ENCODE measurements at places on chromosomes 11 and 22.
A peak's percentile ranks its signal among the peaks of the same experiment; 100 is the strongest.

DNA sequence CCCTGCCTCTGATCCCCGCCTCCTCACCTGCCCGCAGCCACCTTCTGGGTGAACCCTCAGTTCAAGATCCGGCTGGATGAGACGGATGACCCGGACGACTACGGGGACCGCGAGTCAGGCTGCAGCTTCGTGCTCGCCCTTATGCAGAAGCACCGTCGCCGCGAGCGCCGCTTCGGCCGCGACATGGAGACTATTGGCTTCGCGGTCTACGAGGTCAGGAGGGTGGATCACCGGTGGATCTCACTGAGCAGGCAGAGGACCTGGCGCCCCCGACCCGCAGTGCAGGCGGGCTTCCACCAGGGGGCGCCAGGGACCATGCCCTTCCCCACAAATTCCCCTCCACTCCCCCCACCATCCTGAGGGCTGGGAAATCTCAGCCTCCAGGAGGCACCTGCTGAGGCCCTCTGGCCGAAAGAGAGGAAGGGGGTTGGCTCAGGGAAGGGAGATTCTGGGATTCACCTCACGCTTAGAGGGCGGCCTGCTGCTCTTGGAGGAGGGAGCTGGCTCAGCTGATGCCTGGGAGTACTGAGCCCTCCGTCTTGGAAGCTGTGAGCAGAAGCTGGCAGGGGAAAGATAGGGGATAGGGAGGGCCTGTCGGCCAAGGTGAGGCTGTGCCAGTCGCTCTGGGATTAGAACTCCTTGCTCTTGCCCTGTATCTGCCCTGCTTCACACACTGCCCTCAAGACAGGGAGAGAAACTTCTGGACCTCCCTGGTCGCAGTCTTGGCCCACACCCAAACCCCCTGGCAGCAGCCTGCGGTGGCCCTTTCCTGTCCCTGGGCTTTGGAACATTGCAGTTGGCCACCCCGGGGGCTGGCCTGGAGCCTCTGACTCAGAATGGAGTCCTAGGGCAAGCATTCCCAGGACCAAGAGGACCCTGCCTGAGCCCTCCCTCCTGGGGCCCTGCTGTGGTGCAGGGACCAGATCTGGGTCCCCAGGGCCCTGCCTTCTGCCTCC is 23.2 kb downstream of the CAPN1 start:
- no peak for DNase-seq

GRCh38 chr11:15800111-15800800 is 556.1 kb downstream of the SOX6 start:
- DNase-seq, result peak; percentile 78

- no peak for DNase-seq
Measured at GRCh38 chr11:46332568-46333393, 14.5 kb upstream of the DGKZ start.

- DNase-seq, result no peak
Measured at GRCh38 chr11:91817996-91818395, 406.6 kb upstream of the FAT3 start.

- no peak for DNase-seq
Measured at GRCh38 chr22:48908547-48908946, 919.1 kb downstream of the BRD1 start.

DNA sequence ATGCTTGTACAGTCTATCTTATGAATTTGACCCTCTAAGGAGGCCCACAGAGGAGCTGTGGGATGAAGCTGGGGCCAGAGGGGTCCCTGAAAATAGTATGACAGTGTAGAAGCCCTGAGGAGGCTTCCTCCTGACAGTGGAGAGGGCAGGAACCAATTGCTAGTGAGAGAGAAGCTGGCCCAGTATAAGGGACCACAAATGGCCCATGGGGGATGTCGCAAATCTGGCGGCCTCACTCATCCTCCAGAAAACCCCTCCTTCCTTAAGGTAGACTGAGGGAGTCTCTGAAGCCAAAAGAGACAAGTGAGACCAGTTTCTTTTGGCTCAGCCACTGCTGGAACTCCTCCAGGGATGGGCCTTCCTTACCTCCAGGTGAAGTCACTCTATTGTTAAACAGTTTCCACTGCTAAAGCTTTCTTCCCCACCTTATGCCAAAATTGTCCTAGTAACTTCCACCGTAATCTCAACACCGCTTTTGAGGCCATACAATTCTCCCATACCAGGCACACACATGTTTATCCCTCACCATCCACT is 17.8 kb upstream of the CASTOR1 start:
- DNase-seq, result no peak

- DNase-seq, result no peak
Measured at GRCh38 chr22:46802608-46803027, 40.2 kb downstream of the TBC1D22A start.

- no peak for DNase-seq
Measured at GRCh38 chr11:35951680-35952079, 7.8 kb downstream of the LDLRAD3 start.

- DNase-seq, result no peak
Measured at GRCh38 chr22:32226326-32227104, 21.6 kb upstream of the RFPL2 start.

- DNase-seq, result no peak
Measured at GRCh38 chr11:90251599-90251998, 28.8 kb upstream of the CHORDC1 start.
